ENCODE measurements at places on chromosomes 2 and 18.
A peak's percentile ranks its signal among the peaks of the same experiment; 100 is the strongest.

- DNase-seq, result no peak
These were observed 24.8 kb upstream of the GALNT14 start for GRCh38 chr2:31163011-31163539.

DNA sequence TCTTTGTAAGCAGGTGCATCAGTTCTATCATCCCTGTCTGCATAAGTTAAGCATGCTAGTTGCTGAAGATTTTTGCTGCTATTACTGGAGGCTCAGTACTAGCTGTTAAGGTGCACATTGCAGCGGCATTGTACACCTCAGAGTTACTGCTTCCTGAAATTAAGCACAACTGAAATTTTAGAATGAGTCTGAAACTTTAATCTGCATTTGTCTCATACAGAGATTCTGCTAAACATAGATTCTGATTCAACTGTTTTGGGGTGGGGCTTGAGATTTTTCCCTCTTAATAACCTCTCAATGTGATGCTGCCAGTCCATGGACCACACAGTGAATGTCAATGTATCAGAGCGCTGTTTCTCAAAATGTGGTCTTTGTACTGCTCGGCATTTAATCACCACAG lies 585.7 kb upstream of the GCFC2 start:
- no peak for DNase-seq

- DNase-seq, result no peak
These were observed 119.9 kb downstream of the PARD3B start for GRCh38 chr2:204665207-204665606.

GRCh38 chr18:25121442-25121841 lies 230.5 kb downstream of the ZNF521 start:
- DNase-seq, result no peak

DNA sequence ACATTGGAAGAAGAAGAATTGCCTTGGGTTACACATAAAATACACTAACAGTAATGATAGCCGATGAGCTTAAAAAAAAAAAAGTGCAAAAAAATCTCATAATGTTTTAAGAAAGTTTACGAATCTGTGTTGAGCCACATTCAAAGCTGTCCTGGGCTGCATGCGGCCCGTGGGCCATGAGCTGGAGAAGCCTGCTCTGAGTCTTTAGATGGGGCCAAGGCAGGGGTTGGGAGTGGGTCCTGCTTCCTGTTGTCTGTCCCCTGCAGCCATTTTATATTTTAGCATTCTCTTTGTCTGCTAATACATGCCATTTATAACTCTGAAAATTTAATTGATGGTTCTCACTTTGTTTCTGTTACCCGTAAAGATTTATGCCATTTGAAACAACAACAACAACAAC lies 93.2 kb downstream of the EPC2 start:
- DNase-seq, result no peak

DNA sequence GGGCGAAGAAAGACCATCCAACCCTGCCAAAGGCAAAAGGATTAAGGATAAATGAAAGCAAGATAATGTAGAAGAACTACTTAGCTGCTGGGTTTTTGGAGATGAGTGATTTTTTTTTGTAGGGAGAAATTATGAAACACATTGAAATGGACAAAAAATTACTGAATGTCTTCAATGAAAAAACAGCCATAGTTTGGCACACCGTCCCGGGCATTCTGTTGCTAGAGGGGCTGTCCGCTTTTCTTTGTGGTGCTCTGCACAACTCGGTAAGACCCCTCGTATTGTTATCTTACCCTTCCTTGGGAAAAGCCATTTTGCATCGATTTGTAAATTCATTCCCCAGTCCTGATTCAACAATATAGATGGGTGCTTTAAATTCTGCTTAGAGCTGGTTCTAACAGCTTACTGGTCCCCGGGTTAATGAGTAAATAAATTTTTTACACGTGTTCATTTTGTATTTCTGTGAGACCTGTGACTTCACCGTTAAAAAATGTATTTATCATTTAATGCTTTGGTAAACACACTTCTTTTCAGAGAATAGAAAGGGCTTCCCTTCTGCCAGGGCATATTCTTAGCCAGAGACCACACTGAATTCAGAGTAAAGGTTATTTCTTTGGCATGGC lies 912 bp upstream of the LAPTM4A start:
- no peak for DNase-seq

DNA sequence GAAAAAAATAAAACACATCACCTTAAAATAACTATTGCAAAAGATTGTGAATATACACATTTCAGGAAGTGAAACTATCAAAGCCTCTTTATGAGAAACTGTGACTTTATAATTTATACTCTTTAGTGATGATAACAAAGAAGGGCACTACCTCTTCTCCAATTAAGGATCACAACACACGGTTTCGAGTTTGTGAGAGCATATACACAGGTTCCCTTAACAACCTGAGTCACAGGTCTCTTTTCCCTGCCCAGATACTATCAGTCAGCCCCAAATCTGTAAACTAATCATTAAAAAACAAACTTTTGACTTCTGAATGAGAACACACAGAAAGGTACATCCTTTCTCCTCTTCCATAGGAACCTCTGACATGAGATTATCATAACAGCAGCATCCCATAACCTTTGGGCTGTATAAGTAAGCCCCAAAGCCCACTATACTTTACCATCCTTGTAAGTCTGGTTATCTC lies 44.9 kb downstream of the PTPN2 start:
- DNase-seq, result peak; percentile 8

DNA sequence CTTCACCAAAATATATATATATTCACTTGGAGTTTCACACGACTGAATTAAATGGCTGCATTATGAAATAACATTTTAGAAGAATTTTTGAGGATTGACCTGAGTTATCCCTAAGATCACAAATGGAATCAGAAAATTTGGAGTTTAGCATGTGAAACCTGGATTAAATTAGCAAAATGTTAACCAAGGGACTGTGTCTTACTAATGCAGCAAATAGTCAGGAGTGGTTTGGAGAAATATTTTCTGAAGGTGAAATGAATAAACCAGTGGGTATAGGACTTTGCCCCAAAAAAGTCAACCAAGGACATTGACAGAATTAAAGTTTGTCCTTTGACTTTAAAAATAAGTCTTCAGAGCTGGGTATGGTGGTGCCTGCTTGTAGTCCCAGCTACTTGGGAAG lies 111.2 kb downstream of the PRPF40A start:
- DNase-seq, result no peak

DNA sequence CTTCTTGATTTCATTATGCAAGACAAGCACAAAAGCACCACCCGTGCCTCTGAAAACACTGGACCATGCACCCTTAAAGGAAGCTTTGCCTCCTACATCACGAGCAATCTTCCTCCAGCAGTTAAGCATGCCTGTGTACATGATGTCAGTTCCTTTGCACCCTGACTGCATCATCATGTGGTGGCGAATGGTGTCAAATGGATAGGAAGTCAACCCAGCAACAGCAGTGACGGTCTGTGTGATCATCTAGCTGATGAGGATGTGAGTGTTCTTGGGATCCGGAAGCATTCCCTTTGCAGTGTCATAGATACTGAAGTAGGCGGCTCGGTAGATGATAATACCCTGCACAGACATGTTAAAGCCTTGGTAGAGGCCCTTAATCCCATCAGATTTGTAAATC lies 240.7 kb upstream of the FAM98A start:
- no peak for DNase-seq

GRCh38 chr18:80201739-80202138 lies 45.6 kb downstream of the PARD6G start:
- no peak for DNase-seq

DNA sequence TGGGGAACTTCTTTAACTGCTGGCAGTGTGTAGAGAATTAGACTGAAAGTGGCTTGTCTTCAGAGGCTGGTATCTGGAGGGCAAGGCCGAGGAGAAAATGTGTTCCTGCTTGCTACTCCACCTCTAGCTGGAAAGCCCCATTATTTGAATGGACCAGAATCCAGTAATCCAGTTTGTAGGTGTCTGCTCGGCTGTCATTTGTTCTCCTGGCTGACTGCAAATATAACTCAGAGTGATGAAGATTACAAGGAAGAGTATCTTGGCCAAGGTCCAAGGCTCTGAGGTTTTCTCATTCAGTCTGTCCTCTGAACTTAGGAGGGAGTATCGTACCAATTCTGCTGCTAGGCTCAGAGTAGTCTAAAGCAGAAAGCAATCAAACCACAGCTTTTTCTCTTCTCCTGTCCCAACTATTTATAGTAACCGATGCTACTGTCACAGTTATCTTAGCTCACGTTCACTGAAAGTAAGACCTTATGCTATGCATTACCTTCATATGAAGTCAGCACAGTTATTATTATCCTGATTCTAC lies 228.6 kb downstream of the SETBP1 start:
- DNase-seq, result peak; percentile 9

GRCh38 chr2:222024932-222025880 lies 273.6 kb downstream of the PAX3 start:
- no peak for DNase-seq

DNA sequence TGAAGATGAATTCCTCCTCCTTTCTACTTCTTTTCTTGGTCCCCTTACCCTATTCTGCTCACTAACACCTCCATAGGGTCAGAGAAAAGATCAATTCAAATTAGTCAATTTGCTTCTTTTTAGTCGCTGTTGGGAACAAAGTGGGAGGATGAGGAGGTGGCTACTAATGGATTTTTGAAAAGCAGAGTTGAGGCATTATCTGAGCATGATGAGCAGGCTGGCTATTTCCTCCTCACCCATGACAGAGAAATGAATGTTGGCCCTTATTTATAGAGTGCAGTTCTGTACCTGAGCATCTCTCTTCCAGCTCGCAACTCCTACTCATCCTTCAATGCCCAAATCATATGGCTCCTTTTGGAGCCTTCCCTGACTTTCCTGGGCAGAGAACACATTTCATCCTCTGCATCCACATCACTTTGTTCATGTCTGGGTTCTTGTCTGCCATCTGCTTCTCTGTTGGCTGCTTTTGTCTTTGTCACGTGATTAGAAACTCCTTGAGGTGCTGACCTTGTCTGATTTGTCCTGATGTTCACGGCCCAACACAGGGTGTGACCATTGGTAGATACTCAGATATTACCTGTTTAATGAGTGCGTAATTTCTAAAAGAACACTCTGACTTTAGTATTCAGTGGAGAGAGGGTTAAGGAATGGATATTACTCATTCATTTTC lies 45.9 kb downstream of the CYRIA start:
- no peak for DNase-seq

GRCh38 chr2:149767516-149767974 lies 180.0 kb upstream of the MMADHC start:
- DNase-seq, result no peak

DNA sequence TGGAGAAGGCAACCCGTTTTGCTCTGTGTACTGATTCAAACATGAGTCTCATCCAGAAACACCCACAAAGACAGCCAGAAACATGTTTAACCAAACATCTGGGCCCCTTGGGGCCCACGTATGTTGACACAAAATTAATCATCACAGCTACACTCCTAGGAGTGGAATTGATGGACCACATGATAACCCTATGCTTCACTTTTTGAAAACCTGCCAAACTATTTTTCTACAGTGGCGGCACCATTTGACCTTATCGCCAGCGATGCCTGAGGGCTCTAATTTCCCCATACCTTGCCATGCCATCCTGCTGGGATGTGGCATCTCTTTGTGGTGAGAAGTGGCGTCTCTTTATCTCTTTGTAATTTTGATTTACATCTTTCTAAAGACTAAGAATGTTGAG lies 38.5 kb downstream of the PSMG2 start:
- DNase-seq, result no peak

DNA sequence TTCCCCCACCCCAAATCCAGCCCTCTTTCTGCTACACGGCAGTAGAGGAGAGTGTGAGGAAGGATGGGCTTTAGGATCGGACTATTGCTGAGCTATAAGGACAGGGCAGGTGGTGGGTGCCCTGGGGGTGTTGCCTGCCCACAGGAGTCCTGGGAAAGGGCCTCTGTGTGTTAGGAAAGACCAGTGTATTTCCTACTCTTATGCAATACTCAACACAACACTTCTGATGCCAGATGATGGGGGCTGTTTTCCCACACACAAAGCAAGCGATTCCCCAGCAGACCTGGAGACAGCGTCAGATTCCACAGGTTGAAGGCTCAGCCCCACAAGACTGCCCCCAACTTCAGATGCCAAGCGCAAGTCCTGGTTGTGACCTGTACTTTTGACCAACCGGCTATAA lies 91.0 kb upstream of the LCLAT1 start:
- DNase-seq, result no peak

GRCh38 chr2:7027956-7028655 lies 110.9 kb downstream of the RNF144A start:
- DNase-seq, result no peak

DNA sequence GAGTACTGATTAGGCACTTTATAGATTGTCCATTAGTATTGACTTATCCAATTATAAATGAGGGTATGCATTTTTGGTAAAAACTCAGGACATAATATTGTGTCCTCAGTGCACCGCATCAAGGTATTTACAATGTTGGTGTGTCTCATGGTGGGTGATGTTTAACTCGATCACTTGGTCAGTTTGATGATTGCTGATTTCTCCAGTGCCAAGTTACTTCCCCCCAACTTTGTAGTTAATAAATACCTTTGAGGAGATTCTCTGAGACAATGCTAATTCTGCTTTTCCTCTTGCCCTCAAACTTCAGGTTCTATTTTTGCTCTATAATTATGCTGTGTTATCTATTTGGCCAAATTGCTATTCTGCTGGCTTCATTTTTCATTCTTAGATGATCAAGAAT lies 28.2 kb upstream of the SERPINB7 start:
- DNase-seq, result no peak

DNA sequence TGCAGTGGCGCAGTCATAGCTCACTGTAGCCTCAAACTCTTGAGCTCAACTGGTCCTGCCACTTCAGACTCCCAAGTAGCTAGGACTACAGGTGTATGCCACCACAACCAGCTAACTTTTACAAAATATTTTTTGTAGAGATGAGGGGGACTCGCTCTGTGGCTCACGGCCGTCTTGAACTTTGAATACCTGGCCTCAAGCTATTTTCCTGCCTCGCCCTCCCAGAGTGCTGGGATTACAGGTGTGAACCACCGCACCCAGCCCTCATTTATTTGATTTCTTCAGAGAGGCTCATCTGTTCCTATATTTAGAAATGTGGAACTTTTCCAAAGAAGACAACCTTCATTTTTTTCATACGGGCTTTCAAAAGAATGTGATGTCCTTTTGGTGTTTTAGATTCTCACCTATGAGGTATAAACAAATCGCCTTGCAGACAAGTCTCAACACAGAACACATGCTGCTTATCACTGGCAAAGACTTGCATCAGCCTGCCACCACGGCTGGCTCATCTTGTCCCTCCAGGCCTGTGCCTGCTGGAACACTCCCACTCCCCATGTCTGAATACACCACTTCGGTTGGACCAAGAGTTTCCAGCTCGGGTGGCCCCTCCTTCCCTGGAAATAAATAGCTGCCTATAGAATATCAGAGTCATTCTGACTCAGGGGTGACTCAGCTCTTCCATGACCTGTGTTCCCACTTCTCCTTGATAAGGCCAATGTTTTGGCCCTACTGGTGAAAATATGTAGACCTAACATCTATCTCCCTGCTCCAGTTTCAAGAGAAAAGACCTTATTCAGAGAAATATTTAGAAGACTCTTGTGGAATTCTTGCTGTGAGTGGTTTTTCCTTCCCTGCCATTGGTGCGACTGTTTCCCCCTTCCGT lies 202.6 kb downstream of the TGIF1 start:
- DNase-seq, result no peak

- no peak for DNase-seq
These were observed 52.3 kb upstream of the RALBP1 start for GRCh38 chr18:9422816-9423519.
